ENCODE measurements at places on chromosomes 4 and X. TPM values are rescaled to one million over a fixed set of nuclear protein-coding genes. Genes with fewer than 3 reads are reported as not detected.

FAM184B gene
- 0.13 TPM for total RNA-seq

PDCL2 gene
- total RNA-seq = not detected

DCAF12L1 gene
- not detected for total RNA-seq

ARHGAP10 gene
- total RNA-seq = 39.7 TPM

- DNase-seq = no peak
Measured at GRCh38 chr4:130099105-130099504, 1003.2 kb downstream of the C4orf33 start.

DNA sequence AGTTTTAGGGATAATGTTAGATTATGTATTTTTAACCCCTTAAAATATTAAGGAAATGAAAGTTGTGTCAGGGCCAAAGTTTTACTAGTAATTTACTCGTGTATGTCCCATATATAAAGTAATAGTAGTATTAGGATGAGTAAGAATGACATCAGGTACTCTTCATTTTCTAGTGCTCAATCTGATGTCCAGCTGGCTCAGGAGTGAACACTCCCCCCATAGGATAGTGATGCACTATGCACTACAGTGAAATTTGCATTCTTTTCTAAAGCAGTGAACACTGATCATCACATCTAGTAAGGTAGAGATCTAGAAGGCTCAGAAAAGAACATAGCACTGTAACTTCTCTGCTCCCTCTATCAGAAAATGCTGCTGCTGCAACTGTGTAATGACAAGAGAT, 409.7 kb downstream of the GLUD2 start:
- no peak for DNase-seq

DNA sequence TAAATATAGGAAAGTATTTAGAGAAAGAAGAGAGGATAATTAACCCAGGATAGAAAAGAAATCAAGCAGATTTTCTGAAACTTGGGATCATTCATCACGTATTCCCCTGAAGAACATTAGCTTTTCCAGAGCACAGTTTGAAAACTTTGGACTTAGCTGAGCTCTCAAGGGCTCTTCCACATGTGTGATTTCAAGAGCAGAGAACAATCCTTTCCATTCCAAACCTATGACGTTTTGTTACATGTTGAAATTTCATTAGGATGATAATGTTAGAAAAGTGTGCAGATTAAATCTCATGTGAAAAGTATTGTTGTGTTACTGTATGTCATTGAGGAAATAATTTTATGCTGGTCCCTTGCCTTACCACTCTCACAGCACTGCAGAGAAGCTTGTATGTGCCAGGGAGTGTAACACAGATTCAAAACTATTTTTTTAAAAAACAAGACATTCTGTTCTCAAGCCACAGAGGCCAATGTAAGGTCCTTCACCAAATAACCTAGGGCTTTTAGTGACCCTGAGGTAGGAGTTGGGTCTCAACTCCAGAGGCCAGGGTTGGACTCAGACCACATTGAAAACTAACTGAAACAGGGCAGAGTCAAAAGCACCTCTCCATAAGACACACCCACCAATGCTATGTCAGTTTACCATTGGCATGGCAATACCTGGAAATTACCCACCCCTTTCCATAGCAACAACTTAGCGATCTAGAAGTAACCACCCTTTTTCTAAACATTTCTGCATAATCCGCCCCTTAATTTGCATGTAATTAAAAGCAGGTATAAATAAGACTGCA, 141.3 kb downstream of the ANXA5 start:
- DNase-seq = no peak

GRCh38 chrX:16975233-16975632, 28.8 kb downstream of the REPS2 start:
- DNase-seq = no peak

GRCh38 chrX:118739577-118739976, 12.2 kb downstream of the IL13RA1 start:
- no peak for DNase-seq
